CD4-positive, alpha-beta T cell treated with Interleukin-17A for 4 hours (primary cell): ENCODE measurements at places on chromosomes 7 and 10.

GRCh38 chr7:51314726-51315125, 1.9 kb downstream of the COBL start:
- DNase-seq, result no peak

DNA sequence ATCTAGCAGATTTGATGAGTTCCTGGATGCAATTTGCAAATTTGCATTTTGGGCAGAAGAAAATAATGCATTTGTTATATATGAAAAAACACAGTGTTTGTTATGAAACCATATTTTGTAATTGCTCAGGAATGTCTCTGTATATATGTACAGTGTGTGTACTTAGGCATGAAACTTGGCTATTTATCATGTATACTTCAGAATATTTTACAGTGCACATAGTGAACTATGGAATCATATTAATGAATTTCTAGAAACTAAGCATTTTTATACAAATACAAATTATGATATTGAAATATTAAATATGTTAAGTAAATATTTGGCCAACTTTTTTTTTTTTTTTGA, 107.5 kb downstream of the TWIST1 start:
- no peak for DNase-seq

- no peak for DNase-seq
Measured at GRCh38 chr10:10777723-10778122, 239.9 kb upstream of the CELF2 start.

DNA sequence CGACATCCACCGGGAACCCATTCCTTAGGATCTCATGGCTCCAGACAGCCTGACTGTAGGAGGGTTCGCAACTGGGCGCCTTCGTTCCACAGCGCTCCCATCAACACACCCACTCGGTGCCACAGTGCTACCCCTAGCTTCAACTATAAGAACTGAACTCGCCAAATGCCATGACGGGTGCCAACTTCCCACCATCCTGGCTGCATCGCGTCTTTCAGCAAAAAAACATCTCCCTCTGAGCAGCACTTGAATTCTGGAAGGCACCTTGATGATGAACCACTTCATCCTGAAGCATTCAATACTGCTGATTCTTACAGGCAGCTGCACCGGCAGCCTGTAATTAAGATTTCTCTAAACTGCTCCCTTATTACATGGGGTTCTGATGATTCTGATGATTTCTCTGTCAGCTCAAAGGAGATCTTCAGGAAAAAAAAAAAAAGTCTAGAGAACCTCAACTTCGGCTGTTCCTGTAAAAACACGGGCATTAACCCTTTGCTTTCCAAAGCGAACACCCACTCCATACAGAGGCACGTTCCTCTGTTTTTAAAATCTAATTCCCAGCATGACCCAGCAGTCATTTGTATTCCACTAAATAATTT, 1.3 kb downstream of the CYTH3 start:
- peak; percentile 56 for DNase-seq

DNA sequence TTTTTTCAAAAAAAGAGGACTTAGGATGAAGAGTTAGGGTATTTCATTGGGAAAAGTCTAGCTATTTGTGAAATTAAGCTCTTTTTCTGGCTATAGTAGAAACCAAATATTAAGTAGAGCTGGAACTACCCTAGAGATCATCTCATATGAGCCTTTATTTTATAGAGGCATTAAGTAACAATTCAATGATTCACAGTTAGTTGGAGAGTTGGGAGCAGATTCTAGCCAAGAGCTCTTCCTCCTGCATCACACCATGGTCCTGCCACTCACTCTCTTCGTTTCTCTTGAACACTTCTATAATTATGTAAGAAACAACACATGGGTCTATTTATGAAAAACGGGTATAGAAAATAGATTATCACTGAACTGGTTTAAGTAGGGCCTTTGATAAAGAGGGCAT, 76.1 kb upstream of the ANK3 start:
- DNase-seq, result no peak

DNA sequence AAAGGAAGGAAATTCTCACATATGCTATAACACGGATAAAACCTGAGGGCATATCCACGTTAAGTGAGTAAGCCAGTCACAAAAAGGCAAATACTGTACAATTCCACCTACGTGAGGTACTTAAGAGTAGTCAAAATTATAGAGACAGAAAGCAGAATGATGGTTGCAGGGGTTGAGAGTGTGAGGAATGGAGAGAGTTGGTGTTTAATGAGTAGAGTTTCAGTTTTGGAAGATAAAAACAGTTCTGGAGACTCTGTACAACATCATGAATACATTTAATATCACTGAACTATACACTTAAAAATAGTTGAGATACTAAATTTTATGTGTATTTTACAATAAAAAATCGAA, 95.1 kb downstream of the SNX13 start:
- no peak for DNase-seq
